ENCODE measurements at places on chromosomes 5 and 9. TPM values are rescaled to one million over a fixed set of nuclear protein-coding genes. Genes with fewer than 3 reads are reported as not detected.
A peak's percentile ranks its signal among the peaks of the same experiment; 100 is the strongest.

GRCh38 chr5:79694652-79695051 lies 5.0 kb downstream of the CMYA5 start:
- no peak for DNase-seq

GRCh38 chr9:18666348-18666747 lies 192.4 kb downstream of the ADAMTSL1 start:
- no peak for DNase-seq

DNA sequence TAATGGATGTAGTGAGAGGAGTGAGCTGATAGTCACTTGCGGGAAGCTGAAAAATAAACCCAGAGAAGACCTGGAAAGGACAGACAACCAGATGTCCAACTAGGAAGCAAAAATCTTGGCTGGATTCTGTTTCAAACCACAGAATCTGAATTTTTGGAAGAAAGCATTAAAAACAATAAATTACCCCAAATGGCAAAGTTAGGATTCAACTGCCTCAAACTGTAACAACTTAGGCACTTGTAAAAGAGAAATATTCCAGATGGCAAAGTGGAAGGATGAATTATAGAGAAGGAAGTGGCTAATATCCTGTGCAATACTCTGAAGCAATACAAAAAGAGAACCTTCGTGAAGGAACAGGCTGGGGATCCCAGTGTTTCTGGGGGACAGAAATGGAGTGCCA lies 46.8 kb upstream of the SLIT3 start:
- no peak for DNase-seq

DNA sequence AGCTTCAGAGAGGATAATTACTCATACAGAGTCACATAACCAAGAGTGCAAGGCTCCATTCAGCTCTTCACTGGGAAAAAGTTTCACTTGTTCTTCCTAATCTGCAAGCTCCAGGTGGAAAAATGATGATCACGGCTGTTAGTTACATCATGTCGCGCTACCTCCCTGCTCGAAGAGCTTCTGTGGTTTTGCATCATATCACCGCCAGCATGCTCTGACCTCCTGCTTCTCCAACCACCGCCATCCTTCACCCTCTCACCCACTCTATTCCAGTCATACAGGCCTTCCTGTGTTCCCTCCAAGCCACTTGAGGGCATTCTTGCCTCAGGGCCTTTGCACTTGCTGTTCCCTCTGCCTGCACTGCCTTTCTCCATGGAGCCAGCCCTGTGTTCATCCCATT lies 47.1 kb downstream of the COL27A1 start:
- no peak for DNase-seq

- DNase-seq = no peak
These were observed 68.2 kb upstream of the SMC2 start for GRCh38 chr9:104025945-104026344.

DNA sequence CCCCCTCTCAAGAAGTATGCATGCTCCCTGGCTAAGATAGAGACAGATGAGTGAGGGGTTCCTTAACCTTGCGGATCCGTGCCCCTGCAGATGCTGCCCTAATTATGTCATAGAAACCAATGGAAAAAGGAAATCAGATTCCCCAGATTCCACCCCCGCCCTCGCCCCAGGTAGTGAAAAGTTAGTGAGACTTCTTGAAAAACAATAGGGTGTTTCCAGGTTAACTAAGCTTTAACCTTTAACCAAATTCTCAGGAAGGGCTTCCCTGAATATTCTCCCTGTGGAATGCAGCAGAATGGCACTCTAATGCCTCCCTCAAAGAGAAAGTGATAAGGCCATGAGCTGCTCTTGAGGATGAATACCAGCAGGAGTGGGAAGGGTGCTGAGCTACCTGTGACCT lies 116.0 kb upstream of the RANBP3L start:
- no peak for DNase-seq

DNA sequence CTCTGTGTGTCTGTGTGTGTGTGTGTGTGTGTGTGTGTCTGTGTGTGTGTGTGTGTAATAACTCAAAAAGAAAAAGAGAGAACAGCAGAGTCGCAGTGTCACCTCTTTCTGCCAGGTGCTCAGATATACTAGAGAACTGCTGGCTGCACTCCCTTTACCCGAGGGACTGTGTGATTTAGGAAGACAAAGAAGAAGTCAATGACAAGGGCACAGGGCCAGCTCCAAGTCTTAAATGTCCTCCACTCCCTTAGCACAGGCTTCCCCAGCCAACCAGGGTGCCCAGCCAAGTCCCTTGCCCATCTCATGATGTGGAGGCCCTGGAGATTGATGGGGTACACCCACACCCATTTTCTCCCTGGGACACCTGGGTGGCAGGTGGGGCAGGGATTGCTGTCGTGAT lies 8.7 kb downstream of the CCNJL start:
- DNase-seq = no peak

DNA sequence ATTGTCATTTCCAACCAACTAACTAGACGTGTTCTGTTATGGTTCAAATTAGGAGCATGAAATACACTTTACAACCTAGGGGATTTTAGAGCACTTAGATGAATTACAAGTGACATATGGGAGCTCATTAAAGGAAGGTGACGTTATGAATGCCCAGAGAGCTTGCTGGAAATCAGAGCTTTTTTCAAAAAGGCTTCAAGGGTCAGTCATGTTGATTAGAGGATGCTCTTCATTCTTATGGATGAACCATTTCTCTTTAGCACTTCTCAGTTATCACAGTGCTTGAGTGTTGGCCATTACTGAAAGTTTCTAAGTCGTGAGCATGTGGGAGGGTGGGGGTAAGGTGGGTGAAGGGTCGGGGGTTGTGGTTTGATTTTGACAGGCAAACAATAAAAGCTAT lies 1245.5 kb upstream of the DMAC1 start:
- no peak for DNase-seq

DNA sequence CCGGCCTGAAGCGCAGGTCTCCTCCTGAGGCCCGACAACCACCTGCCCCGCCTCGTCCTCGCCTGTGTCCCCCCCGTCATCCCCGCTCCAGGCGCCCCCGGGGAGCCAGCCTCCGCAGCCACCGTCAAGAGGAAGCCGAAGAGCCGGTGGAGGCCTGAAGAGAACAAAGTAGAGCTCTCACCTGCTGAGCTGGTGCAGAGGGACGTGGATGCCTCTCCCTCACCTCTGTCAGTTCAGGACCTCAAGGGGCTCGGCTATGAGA lies 169.9 kb downstream of the HINT1 start:
- no peak for DNase-seq

DNA sequence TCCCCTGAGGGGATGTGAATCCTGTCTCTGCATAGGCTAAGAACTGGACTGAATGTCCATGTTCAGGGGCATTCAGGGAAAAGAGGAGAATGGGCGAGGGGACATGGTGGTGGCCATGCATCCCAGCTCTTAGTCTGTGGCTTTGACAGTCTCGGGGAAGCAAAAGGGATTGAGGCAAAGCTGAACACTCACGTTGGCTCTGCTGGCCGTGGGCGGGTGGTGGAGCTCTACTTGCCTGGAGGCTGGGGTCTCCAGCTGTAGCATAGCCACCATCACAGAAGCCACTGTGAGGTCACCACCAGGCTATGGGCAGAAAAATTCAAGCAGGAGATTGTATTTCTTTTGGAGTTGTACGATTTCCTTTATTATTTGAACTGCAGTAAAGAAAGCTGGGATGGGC lies 4.1 kb downstream of the GARIN3 start:
- DNase-seq = no peak

GRCh38 chr5:119484884-119485283 lies 32.6 kb downstream of the HSD17B4 start:
- DNase-seq = no peak

GRCh38 chr5:37869216-37869615 lies 29.4 kb upstream of the GDNF start:
- no peak for DNase-seq

DNA sequence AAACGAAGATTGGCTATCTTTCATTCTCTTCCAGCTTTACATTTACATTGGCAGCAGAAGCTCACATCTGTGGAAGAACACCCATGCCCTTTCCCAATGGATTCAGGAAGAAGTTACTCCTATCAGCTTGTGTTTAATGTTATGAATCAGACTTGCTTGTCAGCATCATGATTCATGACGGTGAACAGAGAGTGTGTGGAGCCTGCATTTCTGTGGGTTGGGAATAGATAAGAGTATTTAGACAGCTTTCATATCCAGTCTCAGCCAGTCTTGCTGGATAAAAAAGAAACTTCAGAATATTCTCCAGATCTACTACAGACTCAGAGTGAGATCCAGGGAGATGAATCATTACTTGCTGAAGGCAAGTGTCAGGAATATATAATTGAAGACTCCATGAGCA lies 812.9 kb upstream of the ZNF608 start:
- peak; percentile 60 for DNase-seq

DNA sequence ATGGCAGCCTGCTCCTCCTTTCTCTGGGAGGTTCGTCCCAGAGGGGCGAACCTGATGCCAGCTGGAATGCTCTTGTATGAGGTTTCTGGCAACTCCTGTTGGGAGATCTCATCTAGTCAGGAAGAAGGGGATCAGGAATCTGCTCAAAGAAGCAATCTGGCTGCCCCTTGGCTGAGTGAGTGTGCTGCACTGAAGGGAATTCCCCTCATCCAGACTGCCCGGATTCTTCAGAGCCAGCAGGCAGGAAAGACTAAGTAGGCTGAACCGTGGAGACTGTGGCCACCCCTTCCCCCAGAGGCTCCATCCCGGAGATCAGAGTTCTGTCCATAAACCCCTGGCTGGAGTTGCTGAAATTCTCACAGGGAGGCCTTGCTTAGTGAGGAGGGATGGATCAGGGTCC lies 476.0 kb downstream of the CSNK1G3 start:
- no peak for DNase-seq

- no peak for DNase-seq
These were observed 48.4 kb upstream of the SRFBP1 start for GRCh38 chr5:121913418-121913817.

GRCh38 chr5:57751710-57752109 lies 269.1 kb upstream of the ACTBL2 start:
- no peak for DNase-seq

Gene IL4
- total RNA-seq = not detected

Gene GARIN3
- not detected for total RNA-seq

Gene FAM169A
- 0.23 TPM for total RNA-seq

All from HT-29 (cell line).